ENCODE measurements at places on chromosomes 6 and 20. TPM values are rescaled to one million over a fixed set of nuclear protein-coding genes. Genes with fewer than 3 reads are reported as not detected.

EMILIN3 gene
- total RNA-seq: 5.6 TPM

ADTRP gene
- not detected for total RNA-seq

DEF6 gene
- total RNA-seq: 0.97 TPM

SYNDIG1 gene
- total RNA-seq: 11.5 TPM

RBBP8NL gene
- not detected for total RNA-seq

CALHM4 gene
- total RNA-seq: not detected

CLPSL1 gene
- total RNA-seq: not detected

GSTA3 gene
- total RNA-seq: not detected

FHL5 gene
- total RNA-seq: 7.2 TPM

BLOC1S5 gene
- total RNA-seq: 9.9 TPM

EDEM2 gene
- 9.1 TPM for total RNA-seq

PSMB9 gene
- total RNA-seq: 12.6 TPM

OR2H1 gene
- not detected for total RNA-seq

FOXQ1 gene
- not detected for total RNA-seq

DLK2 gene
- total RNA-seq: 1.0 TPM

NELFE gene
- total RNA-seq: 39.6 TPM

ELOVL2 gene
- 1.1 TPM for total RNA-seq

SOX4 gene
- 6.2 TPM for total RNA-seq

CYP39A1 gene
- 4.7 TPM for total RNA-seq

SYCP2 gene
- 0.94 TPM for total RNA-seq

KCNQ5 gene
- not detected for total RNA-seq

CNR1 gene
- total RNA-seq: 0.11 TPM

OVOL2 gene
- total RNA-seq: not detected

AHCY gene
- 71.2 TPM for total RNA-seq

DNMT3B gene
- total RNA-seq: 0.22 TPM

DIDO1 gene
- total RNA-seq: 32.3 TPM

TMEM200A gene
- total RNA-seq: not detected

ZGPAT gene
- 16.0 TPM for total RNA-seq

SGK2 gene
- 0.38 TPM for total RNA-seq

CGAS gene
- 0.81 TPM for total RNA-seq

C20orf144 gene
- not detected for total RNA-seq

KCNK5 gene
- total RNA-seq: 0.65 TPM

ARG1 gene
- not detected for total RNA-seq

PHACTR3 gene
- total RNA-seq: 10.0 TPM

GLYATL3 gene
- not detected for total RNA-seq

WFDC10B gene
- total RNA-seq: not detected

ENPP1 gene
- total RNA-seq: 2.2 TPM

CLPSL2 gene
- not detected for total RNA-seq

LSM2 gene
- 23.0 TPM for total RNA-seq

CCND3 gene
- 42.3 TPM for total RNA-seq

CFAP61 gene
- 36.9 TPM for total RNA-seq

ELOVL4 gene
- 0.13 TPM for total RNA-seq
